AG10803 (cell line): ENCODE measurements at places on chromosomes 1 and 21.

DNA sequence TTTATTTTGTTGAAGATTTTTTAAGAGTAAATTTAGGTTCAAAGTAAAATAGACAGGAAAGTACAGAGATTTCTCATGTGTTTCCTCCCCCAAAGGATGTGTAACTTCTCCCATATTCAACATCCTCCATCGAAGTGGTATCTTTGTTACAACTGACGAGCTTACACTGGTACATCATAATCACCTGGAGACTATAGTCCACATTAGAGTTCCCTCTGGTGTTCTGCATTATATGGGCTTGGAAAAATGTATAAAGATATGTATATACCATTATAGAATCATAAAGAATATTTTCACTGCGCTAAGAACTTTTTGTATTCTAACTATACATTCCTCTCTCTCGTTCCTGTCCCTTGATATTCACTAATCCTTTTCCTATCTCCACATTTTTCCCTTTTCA lies 203.7 kb downstream of the AMY1C start:
- DNase-seq, result no peak

DNA sequence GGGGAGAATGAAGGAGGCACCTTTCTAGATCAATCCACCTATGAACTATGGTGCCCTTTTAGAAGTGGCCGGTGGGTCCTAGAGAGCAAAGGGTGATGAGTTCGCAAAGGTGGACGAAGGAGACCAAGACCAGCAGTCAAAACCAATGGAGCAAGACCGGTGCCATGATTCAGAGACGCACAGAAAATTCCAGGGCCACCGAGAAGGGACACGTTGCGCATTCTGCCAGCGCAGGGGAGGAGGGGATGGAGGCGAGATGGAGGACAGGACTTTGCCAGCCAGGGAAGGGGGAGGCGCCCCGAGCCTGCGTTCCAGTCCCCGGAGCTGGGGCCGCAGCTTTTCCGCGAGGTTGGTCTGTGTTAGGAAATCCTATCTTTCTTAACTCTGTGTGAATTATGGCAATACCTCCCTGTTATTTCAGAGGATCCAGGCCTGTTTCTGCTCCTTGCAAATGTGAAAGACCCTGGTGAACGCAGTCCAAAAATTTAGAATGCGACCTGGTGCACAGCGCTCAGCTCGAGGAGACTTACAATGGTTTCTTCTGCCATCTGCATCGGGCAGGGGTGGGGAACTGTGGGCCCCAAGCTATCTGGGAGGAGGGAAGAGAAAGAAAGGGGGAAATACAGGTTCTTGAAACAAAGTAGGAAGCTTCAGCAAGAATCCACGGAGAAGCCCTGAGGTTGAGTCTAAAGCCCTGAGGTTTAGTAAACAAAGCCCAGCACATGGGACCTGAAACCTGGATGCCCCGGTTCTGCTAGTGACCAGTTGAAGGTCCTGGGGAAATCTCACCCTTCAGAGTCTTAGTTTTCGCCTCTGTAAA lies 129.4 kb downstream of the MRPS6 start:
- DNase-seq, result no peak

DNA sequence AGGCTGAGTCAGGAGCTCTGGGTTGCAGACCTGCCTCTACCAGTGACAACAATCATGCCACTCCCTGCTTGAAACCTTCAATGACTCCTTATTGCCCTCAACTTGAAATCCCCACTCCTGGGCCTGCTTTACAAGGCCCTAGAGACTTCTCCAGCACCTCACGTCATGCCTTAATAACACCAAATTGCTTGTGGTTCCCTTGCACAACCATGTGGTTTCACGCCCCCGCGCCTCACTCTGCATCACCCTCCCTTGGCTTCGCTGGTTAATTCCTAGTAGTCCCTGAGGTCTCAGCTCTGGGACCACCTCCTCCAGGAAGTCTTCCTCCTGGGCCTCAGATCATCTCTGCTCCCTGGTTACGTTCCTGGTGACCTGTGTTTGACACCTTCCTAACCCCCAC lies 33.0 kb downstream of the EPHA2 start:
- peak; percentile 94 for DNase-seq

DNA sequence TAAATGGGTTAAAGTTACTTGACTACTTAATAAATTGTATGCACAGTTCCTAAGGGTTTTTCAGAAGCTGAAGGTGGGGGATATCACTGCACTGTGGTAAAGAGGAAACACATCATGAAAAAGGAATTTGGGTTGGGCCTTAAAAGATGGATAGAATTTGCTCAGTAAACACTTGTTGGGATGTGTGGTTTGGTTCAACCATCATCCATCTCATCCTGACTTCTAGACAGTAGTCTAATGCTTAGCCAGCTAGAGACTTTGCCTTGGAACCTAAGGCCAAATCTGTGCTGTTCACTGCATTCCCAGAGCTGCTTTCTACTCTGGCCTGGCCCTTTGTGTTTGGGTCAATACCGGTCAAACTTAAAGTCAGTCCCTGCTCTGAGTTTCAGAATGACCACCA lies 30.6 kb downstream of the LY9 start:
- DNase-seq, result peak; percentile 15

- peak; percentile 28 for DNase-seq
Observed at GRCh38 chr1:147673406-147673805, 3.1 kb upstream of the ACP6 start.

- DNase-seq, result no peak
Observed at GRCh38 chr1:19922015-19922688, 1.3 kb downstream of the PLA2G2E start.
